ENCODE measurements at places on chromosomes 4 and X.

- no peak for DNase-seq
Measured at GRCh38 chr4:2390784-2391421, 27.5 kb downstream of the ZFYVE28 start.

DNA sequence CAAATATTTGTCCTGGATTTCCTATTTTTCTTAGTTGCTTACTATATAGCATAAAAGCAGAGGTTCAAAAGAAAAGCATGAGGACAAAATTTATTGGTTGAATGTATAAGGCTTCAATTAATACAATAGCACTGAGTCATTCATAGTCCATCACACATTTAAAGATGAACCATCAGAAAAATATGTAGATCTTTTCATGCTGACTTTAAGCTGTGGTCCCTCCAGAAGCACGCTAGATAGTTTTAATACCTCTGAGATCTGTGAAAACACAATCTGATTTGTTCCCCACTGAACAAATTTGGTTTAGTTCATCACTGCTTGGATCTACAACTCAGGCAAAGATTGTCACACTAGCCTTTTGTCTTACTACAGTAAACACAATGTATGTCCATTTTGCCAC, 377.2 kb upstream of the ANXA10 start:
- DNase-seq, result no peak

DNA sequence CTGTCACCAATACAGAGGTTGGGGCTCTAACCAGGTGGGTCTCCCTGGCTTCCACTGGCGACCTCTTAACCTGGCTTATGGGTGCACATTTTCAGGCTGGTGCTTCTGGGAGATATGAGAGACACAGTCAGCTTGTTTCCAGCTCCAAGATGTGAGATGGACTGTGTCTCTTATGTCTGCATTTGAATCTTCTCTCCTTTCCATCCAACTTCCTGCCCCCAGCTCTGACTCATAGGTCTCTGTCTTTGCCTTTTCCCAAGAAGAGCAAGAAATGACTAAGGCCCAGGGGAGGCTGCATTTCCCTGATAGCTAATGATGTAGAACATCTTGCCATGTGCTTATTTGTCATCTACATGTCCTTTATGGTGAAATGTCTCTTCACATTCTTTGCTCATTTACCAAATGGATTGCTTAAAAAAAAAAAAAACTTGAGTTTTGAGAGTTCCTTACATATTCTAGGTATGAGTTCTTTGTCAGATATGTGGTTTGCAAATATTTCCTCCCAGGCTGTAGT, 3.2 kb upstream of the UXT start:
- peak; percentile 32 for DNase-seq

DNA sequence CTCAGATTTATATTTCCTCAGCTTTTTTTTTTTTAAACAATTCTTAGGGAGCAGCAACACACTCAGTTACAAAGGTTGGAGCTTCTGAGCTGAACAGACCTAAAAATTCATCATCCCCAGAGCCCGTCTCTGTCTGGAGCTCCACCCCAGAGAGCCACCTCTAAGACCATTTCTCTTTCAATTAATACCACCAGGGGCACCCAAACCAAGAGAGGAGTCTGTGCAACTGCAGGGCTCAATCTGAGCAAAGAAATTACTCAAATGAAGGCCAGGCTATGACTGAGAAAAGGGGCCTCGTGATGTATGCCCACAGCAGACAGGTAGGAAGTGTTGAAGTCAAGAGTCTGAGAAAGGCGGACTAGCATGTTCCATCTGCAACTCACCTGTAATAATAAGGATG, 95.5 kb downstream of the C4orf51 start:
- DNase-seq, result no peak

- no peak for DNase-seq
Measured at GRCh38 chr4:74364652-74365491, at the start of gene EREG. TSS of gene EREG (plus strand) at chr4:74365145. CDS start at chr4:74365309, 164 bp downstream.

GRCh38 chr4:3075652-3075981, 1.1 kb downstream of the HTT start:
- DNase-seq, result no peak

- no peak for DNase-seq
Measured at GRCh38 chr4:182492423-182492822, 249.2 kb downstream of the TENM3 start.

- DNase-seq, result no peak
Measured at GRCh38 chr4:84681486-84682274, 98.8 kb downstream of the CDS1 start.

GRCh38 chr4:967113-968104, 6.0 kb downstream of the DGKQ start:
- no peak for DNase-seq

GRCh38 chrX:66634272-66634671, 4.6 kb downstream of the EDA2R start:
- no peak for DNase-seq

- DNase-seq, result no peak
Measured at GRCh38 chr4:23706972-23707651, 182.7 kb downstream of the PPARGC1A start.

GRCh38 chr4:86549163-86549788, 44.8 kb upstream of the PTPN13 start:
- DNase-seq, result no peak
